ENCODE measurements at places on chromosomes 2 and 18.

- DNase-seq: no peak
Measured at GRCh38 chr2:142716463-142717242, 160.8 kb upstream of the KYNU start.

DNA sequence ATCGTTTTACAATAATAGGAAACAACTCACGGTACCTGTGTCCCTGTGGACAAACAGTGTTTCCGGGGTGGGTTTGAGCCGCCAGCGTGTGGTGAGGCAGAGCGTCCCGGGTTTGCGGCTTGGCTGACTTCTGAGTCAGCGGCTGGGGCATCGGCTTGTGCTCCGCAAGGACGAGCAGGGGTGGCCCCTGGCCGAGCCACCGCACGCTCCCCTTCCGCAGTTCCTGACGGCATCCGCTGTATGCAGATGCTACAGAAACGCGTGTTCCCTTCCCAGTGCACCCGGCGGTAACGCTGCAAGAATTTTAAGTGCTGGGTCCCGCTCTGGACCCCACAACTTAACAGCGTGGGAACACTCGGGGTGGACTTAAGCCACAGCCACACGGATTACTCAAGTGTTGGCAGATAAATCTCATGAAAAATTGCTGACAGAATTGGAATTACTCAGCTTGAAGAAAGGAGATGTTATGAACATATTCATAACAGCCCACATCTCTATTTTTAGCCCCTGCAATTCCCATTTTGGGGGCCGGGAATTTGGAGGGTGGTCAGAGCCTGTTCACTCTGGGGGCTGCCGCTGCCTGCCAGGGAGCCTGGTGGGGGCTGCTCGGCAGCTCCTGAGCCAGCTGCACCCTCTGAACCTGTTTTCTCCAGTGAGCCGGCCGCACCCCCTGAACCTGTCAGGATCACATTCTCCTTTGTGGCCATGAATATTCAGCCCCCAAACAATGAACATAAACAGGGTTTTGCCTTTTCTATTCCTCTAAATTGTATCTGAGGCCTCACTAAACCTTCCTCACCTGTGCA is 12.6 kb upstream of the KCNG2 start:
- DNase-seq: no peak

DNA sequence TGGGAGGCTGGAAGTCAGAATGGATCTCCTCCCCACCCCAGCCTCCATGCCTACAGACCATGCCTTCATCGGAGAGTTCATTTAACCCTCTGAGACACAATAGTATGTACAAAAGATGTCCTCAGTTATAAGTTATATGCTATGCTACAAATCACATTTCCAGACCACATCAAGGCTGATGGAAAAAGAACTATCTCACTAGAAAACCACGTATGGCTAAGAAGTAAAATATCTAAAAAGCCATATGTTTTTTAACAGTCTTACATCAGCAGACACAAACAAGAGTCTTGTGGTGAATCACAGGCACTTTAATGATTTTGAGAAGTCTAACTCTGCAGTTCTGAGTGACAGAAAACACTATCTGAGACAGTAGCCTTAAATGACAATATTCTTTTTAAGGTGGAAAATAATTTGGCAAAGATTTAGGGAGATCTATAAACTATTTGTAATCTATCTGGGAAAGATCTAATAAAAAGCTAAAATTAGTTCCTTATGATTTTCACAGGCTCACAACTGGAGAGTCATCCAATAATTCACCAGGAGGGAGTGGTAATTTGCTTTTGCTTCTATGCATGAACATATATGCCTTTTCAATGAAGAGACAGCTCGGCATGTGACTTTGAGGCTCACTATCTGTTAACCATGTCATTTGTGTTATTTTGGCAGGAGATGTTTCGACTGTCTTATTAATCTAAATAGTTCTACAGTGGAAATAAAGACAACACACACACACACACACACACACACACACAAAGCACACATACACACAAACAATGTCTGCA is 197.5 kb downstream of the IRS1 start:
- DNase-seq: no peak

- DNase-seq: no peak
Measured at GRCh38 chr18:9333441-9334328, 888 bp upstream of the TWSG1 start.

GRCh38 chr2:70304498-70304897 is 2.6 kb upstream of the FAM136A start:
- DNase-seq: no peak

- no peak for DNase-seq
Measured at GRCh38 chr18:60754413-60755009, 381.9 kb upstream of the MC4R start.

DNA sequence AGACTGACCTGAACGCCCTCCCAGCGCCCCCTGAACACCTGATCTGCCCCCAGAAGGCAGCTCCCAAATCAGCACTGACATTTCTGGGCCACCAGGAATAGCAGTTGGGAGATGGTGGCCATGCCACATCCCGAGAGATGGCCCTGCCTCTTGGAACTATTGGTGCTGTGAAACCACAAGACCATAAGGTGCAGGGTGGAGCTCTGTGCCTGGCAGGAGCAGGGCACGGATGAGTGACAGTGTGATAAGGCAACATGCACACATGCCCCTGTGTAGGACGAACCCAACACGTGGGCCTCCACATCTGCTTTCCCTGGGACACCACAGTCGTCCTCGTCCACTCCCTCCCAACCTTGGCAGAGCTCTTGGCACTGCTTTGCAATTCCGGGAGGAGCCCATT is 26.9 kb downstream of the ANO7 start:
- DNase-seq: no peak

GRCh38 chr18:35201256-35201931 is 39.4 kb upstream of the ZNF397 start:
- DNase-seq: no peak

DNA sequence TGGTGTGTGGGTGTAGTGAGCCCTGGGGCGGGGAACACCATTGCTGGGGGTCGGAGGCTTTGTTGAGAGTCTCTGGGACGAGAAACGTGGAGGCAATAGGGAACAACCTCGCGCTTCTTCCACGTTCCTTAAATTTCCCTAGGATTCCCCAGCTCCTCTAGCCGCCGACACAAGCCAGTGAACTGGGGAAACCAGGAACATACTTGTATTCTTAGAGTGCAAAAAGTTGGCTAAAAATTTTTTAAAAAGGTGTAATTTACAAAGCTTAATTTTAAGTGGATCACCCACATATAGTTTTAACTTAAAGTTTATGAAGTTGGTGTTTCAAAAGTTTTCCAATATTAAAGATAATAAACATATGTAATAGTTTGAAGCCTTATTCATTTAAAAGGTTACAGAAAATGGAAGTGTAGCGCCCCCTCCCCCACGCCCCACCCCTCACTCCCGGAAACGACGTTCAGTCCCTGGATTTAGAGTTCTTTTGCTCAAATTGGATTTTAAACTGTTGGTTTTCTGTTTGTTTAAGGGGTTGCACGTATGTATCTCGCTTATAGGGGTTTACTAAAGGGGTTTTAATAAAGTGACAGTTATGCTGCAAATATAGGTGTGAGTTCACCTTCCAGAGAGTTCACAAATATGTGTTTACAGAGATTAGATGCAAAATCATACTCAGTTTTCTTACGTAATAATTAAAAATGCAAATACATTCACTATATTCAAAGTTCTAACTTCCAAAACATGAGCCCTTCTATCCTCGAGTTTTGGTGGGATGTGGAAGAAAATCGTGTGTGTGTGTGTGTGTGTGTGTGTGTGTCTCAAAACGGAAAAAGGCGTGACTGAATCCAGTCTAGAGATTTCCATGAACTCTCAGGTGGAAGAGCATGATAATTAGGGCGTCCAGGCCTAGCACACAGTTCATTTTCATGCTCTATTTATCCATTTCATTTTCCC is 872 bp downstream of the DSG2 start:
- DNase-seq: no peak

DNA sequence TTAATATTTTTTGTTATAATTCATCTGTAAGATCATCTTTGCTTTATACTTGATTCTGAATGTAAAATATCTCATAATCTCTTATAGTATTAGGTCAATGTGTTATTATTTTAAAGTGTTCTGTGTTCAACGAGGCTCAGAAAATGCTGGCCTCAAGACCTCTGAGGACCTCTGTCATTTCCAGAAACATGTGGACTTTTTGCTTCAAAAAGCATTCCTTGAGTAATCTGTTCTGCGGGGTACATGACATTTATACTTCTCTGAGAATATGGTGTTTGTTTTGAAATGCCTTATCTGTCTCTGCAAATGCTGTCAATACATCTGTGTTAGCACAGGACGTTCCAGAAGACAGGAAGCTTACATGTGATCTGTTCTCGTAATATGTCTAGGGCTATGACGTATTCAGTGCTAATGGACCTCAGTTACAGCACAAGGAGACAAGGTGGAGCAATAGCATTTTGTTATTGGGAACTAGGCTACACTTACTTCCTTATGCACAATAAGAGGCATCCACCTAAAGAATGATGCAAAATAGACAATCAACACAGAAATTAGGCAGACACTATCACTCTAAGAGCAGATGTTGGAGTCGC is 37.6 kb upstream of the IL1RL1 start:
- no peak for DNase-seq

DNA sequence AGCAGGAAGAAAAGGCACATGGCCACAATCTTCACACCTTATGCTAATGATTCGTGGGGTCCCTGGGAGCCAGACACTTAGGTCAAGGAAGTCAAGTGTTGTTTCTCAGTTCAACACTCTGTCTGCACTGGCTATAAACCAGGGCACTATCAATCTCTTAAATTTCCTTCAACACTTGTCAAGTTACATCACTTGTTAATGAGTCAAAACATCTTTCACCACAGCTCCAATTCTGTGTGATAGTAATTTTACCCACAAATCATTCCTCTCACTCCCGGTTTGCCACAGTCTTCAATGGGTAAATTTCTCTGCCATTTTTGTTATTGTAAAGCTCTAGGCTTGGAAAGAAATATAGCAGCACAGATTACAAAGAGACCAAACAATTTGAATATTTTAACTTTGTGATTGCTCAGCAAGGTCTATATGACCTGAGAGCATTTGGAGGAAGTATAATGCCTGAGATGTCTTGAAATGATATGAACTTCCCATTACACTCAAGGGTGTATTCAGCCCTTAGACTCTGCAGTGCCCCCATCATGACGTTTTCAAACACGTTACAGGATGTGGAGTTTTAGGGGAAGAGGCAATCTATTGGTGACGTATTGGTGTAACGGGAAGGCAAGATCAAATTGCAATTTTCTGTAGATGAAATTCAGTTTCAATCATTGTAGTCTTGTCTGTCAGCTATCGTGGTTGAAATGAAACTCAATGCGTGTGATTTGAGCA is 78.7 kb downstream of the ICOS start:
- DNase-seq: no peak

GRCh38 chr2:12068796-12069538 is 322.5 kb downstream of the LPIN1 start:
- no peak for DNase-seq

GRCh38 chr2:190435031-190435670 is 27.0 kb downstream of the MFSD6 start:
- DNase-seq: no peak

GRCh38 chr2:238561230-238561629 is 134.5 kb downstream of the ASB1 start:
- DNase-seq: peak; percentile 20

GRCh38 chr2:224909885-224910573 is 132.2 kb downstream of the DOCK10 start:
- peak; percentile 50 for DNase-seq

GRCh38 chr18:5543036-5543680 is 639 bp downstream of the EPB41L3 start:
- DNase-seq: no peak

- DNase-seq: no peak
Measured at GRCh38 chr2:229646186-229646723, 68.1 kb downstream of the DNER start.

Data from epithelial cell of prostate (primary cell).